ENCODE measurements at places on chromosomes 2 and 18.

DNA sequence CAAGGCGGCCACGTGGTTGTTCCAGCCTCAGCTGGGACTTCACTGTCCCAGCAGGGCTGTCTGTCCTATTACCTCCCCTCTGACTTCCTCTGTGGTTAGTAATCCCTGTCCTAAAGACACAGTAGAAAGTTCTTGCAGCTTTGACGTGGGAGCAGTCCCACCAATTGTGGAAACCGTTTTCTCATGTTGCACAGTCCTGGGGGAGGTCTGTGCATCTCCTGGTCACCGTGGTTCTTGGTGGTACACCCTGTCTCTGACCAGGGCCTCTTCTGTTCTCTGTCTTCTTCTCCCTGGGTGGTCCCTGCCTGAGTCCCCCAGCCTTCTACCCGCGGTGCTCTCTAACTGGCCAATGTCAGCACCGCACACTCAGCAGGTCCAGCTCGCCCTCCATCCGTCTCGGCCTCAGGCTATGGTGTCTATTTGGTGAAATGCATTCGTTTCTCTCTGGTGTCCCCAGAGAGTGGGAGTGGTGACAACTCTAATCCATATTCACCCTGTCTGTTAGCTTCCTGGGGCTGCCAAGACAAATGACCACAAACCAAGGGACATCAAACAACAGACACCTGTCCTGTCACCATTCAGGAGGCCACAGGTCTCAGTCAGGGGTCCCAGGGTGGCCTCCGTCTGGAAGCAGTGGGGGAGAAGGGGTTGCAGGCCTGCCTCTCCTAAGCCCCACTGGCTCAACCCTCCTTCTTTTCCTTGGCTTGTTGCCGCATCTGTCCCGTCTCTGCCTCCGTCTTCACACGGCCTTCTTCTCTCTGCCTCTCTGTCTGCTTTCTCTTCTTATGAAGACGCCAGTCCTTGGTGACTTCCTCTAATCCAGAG is 99.8 kb downstream of the SH3BP4 start:
- no peak for DNase-seq

GRCh38 chr2:98012561-98012991 is 16.8 kb upstream of the TMEM131 start:
- DNase-seq, result no peak

DNA sequence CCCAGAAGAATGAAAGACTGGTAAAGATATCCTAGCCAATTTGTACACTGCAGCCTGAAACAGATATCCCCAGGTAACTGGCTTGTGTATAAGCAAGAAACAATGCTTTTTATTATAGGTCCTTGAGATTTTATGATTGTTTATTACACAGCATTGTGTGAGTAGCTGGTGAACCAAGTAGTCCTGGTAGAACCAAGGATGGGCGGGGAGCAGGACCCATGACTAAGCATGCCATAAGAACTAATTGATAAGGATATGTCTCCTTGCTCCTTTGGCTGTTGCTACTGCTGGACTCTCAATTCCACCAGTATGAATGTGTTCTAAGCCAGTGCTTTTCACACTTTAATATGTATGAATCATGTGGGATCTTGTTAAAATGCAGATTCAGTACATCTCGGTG is 12.3 kb upstream of the ALMS1 start:
- no peak for DNase-seq

DNA sequence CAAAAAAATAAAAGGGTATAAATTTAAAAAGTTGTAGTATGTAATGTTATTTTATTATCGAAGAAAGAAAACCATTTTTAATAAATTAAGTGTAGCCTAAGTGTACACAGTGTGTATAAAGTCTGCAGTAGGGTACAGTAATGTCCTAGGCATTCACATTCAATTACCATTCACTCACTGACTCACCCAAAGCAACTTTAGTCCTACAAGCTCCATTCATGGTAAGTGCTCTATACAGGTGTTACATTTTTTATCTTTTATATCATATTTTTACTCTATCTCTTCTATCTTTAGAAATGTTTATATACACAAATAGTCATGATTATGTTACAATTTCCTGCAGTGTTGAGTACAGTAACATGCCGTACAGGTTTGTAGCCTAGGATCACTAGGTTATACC is 59.5 kb downstream of the RABL2A start:
- DNase-seq, result no peak

GRCh38 chr2:8380566-8380965 is 301.3 kb upstream of the ID2 start:
- no peak for DNase-seq

DNA sequence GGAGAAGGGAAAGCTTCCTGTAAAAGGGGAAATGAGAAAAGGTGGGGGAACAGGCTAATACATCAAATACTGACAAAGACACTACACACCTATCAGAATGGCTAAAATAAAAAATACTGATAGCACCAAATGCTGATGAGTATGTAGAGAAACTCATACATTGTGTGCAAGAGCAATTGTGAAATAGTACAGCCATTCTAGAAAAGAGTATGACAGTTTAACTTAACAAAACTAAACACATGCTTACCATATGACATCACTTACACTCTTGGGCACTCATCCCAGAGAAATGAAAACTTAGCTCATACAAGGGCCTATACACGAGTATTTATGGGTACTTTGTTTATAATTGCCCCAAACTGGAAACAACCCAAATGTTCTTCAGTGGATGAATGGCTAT is 53.4 kb downstream of the ZNF638 start:
- no peak for DNase-seq

DNA sequence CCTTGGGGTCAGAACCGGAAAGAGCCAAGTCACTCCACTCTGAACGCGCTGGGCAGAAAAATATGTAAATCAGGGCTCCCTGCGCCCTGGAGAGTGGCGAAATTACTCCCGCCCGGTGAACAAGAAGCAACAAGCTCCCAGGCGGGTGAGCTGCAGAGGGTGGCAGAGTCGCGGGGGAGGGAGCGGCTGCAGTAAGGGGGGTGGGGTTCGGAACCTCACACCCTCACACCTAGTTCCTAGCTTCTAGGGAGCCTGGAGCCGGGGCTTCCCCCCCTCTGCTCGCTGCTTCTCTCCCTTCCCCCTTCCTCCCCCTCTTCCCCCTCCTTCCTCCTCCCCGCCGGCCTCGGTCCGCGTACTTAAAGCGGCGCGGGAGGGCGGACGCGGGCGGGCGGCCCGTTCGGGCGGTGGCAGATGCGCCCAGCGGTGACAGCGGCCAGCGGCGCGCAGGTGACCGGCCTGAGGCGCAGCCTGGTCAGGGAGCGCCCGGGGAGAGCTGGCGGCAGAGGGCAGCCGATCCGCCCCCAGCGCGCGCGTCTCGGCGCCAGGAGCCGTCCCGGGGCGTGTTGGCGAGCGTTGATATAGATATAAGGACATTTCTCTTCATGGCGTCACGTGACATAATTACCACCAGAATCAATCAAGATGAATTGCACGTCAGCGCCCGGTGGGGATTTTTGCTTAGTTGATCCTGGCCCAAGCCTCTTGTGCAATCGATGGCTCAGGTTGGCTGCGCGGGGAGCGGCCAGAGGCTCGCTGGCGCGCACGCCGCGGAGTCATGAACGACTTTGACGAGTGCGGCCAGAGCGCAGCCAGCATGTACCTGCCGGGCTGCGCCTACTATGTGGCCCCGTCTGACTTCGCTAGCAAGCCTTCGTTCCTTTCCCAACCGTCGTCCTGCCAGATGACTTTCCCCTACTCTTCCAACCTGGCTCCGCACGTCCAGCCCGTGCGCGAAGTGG is at the start of gene HOXD11:
Gene HOXD11 (plus strand): TSS at position 700 of the 959 bp plus-strand sequence. CDS start 76 bp downstream, at position 776.
- no peak for DNase-seq

DNA sequence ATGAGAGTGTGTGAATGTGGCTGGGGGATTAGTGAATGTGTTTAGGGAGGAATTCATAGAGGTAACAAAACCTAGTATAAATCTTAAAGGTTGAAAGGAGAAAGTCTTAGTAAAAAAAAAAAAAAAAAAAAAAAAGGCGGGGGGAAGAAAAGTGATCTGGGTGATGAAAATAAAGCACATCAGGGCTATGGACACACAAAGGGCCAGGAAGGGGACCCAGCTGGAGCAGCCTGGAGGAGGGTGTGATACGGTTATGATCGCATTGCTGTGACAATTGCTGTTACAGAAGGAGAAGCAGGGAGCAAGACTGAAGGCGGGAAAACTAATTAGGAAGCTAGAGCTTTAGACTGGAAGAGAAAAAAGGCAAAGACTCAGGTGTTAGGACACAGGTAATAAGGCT is 85.4 kb downstream of the DLGAP1 start:
- DNase-seq, result no peak

DNA sequence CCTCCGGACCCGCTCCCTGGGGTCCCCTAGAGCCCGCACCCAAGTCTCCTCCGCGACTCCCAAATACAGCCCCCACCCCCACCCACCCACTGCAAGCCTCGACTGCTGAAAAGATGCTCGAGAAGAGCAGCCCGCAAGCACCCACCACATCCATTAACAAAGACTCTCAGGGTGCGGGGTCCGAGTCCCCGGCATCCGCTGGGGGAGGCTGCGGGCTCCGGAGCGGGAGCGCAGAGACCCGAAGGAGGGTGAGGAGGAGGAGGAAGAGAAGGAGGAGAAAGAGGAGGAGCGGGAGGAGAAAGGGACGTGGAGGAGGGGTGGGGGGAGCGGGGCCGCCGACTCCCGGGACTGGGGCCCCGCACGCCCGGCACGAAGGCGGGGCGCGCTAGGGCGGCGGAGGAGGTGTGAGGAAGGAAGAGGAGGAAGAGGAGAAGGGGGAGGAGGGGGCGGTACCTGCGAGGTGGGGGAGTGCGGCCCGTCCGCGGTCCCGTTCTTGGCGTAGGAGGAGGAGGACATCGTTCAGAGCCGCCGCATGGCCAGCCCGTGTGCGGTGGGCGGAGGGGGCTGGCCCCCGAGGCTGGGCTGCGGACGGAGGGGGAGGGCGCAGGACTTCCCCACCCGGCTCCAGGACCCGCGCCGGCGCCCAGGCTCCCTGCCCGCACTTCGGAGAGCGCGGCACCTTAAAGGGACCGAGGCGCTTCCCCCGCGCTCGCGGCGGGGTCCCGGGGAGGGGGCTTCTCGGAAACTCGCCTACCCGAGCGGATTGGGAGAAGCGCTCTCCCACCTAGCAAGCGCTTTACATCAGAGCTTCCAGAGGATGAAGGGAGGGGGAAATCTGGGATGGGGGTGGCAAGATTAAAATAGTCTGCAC is at the start of gene CACNB4:
Gene CACNB4 (minus strand): TSS at position 549 of the 871 bp plus-strand sequence.
- no peak for DNase-seq

GRCh38 chr2:191878548-191879279 is 31.8 kb upstream of the CAVIN2 start:
- no peak for DNase-seq

DNA sequence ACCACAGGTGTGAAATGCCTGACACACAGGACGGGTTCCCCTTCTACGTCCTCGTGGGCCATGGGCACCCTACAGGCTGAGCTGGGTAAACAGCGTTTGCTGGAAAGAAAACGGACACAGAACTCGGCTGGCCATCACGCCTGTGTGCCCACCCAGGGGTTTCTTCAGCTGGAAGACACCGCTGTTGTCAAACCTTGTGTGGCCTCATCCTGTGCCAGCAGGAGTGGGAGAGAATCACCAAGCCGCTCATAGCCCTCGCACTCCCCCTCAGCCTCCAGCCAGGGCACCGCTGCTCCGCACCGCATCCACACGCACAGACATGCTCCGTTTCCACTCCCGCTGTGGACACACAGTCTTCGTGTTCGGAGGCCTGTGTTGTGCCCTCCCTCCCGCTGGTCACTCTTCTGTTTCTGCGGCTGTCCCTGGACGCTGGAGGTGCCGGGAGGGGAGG is 161.4 kb downstream of the PXDN start:
- DNase-seq, result no peak

DNA sequence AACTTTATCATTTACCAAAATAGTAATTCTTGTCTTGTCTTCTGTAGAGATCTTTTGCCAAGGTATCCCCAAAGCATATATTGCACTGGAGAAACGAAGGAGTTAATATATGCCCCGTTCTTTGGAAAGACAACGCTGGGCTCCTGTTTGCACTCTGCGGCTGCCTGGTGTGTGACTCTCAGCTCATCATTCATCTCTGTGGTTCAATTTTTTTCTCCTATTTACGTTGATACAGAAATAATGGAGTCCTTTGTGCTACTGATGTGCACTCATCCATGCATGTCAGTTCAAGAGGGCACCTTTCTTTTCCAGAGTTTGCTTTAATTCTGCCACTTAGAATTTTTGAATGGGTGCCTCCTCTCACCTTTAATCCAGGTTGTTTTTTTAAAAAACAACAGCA is 655.5 kb downstream of the DCDC2C start:
- no peak for DNase-seq

- DNase-seq, result no peak
Measured at GRCh38 chr2:161116509-161116908, 43.7 kb upstream of the TANK start.

DNA sequence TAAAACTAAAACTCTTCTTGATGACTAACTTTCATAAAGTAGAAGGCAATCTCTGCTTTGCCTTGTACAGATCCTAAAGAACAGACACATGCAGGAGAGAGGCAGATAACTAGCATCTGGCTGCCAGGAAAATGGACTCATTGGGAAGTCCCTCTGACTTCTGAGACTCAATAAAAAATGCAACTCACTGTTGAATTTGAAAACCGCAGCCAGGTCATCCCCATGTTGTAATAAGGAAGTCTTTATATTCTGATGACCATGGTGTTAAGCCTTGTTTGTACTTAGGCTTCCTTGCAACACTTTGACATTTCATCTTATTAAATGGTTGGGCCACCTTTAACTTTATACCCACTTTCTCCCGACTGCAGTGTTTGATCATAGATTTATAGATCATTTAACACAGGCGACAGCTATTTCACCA is 375.1 kb upstream of the KCNH7 start:
- DNase-seq, result no peak

GRCh38 chr2:96501471-96501874 is 3.7 kb downstream of the NEURL3 start:
- DNase-seq, result no peak

DNA sequence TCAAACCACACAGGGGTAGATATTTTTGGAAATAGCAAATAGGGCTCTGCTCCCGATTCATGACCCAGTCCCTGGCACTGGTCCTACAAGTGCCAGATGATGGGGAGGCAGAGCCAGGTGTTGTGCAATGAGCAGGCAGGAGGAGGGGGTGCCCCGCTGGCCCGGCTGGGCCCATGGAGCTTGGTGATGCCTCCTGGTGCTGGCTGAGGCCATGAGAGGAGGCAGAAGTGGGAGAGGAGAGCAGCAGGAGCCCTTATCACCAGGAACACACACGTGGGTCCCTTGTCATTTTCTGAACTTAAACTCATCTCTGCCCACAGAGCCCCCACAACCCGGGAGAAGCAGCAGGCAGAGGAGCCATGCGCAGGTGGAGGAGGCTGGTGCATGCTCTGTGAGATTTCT is 90.5 kb upstream of the MAPK4 start:
- no peak for DNase-seq

GRCh38 chr2:30707304-30707903 is 99.8 kb downstream of the CAPN13 start:
- DNase-seq, result no peak

- DNase-seq, result no peak
Measured at GRCh38 chr2:224596289-224596688, 11.1 kb upstream of the CUL3 start.

DNA sequence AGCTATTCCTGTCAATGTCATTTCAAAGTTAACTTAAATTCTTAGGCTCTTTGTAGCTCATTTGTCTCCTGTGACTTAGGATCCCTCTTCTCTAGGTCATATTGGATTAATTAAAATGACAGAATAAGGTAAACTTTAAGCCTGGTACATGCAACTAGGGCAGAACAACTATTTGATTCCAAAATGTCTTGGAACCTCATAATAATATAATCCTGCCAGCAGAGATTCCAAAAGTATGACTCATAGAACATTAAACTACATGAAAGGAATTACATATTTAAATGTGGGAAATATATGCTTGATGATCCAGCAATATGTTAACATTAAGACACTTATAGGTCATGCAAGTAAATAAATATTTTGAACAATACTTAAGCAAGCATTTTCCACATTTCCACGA is 63.3 kb downstream of the COL3A1 start:
- no peak for DNase-seq

All from NCI-H524 treated with DMSO at 0.1 percent for 48 hours (cell line).